CD4-positive, alpha-beta T cell treated with Interleukin-1 beta for 1 hour (primary cell): ENCODE measurements at places on chromosomes 1 and 21.

GRCh38 chr1:62364721-62365120 lies 45.5 kb upstream of the KANK4 start:
- no peak for DNase-seq

- no peak for DNase-seq
Observed at GRCh38 chr1:6612641-6613360, 730 bp upstream of the PHF13 start.

- no peak for DNase-seq
Observed at GRCh38 chr1:9841460-9841859, 17.7 kb upstream of the CLSTN1 start.

- DNase-seq, result no peak
Observed at GRCh38 chr21:38297194-38297631, 40.4 kb downstream of the KCNJ15 start.

GRCh38 chr1:76068953-76069561 lies 5.5 kb upstream of the ST6GALNAC3 start:
- DNase-seq, result no peak

DNA sequence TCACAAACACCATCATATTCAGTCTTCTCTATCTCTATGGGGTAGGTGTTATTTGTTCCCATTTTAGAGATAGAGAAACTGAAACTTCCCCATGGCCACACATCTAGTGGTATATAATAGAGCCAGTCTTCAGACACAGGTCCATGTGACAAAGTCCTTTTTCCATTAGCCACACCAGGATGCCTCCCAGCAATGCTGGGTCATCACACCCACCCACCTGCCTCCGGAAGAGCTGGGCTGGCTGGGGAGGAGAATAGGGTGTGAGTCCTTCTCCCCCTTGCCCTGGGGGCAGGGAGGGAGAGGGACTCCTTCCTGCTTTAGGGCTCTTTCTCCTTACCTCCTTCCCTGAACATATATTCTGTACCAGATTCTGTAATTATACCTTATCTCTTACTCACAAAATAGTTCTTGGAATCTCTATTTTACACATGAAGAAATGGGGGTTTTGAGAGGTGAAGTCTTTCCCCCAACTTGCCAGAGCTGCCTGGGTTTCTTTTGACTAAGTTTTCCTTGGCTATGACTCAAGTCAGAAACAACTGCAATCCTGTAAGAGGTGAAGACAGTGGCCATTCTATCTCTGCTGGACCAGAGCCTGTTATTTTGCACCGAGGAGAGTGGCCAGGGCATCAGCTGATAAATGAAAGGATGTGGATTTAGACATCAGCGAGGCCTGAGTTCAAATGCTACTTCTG lies 30.0 kb downstream of the SOX13 start:
- DNase-seq, result no peak

DNA sequence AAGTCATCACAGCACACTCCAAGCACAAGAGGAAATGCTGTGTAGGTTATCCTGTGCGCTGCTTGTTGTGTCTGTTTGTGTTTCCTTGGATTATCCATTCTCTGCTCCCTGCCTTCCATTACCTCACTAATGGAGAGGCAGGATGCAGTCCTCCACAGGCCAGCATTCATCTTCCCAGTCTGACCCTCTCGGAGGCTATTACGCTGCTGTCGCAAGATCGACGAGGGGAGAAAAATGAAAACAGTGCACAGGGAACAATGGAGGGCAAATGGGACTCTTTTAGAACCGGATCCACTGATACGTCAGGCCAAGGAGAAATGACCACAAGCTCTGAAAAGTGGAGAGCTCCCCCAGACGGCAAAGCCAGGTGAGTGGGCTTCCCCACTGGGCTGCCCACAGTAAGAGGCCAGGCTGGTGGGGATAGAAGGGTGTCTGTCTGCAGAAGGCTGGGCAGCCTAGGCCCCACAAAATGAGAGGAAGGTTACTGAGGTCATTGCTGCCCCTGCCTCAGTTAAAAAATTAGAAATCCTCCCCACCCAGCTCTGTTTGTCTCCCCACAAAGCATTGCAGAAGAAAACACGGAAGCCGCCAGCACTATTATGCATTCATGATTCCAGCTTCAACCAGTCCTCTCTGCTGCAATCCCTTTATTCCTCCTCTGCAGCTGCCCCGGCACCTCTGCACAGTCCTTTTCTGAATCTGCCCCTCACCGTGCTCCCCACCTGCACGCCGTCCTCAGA lies 21.7 kb downstream of the LRRN2 start:
- DNase-seq, result no peak

GRCh38 chr1:41319106-41319755 lies 42.0 kb upstream of the FOXO6 start:
- DNase-seq, result no peak

GRCh38 chr1:59139396-59139795 lies 157.5 kb upstream of the FGGY start:
- DNase-seq, result no peak
